ENCODE measurements at places on chromosomes 4 and X.

- no peak for DNase-seq
These were observed 45.6 kb upstream of the USP46 start for GRCh38 chr4:52704661-52705060.

- no peak for DNase-seq
These were observed 56.7 kb downstream of the STOX2 start for GRCh38 chr4:183961795-183962194.

DNA sequence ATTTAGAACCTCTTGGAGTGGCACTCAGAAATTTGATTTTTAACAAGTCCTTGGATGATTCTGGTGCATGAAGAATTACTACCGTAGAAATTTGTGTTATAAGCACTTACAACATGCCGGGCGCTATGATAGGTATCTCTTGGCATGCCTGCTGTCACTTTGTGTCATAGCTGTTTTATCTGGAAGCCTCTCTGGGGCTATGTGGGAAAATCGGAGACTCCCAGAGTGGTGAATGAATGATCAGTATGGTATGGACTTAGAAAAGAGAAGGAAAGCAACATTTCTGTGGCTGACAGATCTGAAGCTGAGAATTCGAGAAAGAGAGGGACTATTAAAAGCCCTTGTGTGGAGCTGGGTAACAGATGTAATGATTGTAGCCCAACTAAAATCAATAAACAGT, 177.4 kb upstream of the MAMLD1 start:
- DNase-seq: no peak

- DNase-seq: no peak
These were observed 54.4 kb downstream of the KLHL13 start for GRCh38 chrX:118062048-118062789.

- DNase-seq: no peak
These were observed 207.8 kb downstream of the ANTXR2 start for GRCh38 chr4:79865201-79865597.

- no peak for DNase-seq
These were observed 66.4 kb upstream of the C4orf54 start for GRCh38 chr4:99724067-99724466.

DNA sequence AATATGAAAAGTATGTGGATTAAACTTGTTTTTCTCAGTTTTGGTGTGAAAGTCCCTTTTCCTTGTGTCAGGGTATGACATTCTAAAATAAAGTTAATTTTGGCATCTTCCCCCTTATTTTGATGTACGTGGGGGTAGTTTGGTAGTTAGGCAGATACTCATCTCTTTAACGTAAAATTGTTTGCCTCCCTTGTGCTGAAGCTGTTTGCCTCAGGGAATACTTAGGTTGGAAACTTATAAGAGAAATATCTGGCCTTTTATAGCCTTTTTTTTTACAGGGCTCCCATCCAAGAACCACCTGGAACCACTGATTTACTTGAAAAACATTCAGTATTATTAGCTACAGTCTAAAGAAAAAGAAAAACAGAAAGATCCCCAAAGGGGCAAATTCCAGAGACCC, 85.5 kb downstream of the PHEX start:
- DNase-seq: no peak

DNA sequence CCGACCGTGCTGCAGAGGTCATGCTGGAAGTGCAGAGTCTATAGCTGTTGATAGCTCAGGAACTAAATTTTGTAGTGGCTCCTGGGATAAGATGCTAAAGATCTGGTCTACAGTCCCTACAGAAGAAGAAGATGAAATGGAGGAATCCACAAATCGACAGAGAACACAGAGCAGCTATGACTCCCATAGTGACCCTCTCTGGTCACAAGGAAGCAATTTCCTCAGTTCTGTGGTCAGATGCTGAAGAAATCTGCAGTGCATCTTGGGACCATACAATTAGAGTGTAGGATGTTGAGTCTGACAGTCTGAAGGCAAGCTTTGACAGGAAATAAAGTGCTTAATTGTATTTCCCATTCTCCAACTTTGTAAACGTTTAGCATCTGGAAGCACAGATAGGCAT, 8.8 kb downstream of the MANBA start:
- no peak for DNase-seq

GRCh38 chrX:46554942-46555341, 9.7 kb upstream of the ZNF674 start:
- DNase-seq: no peak

GRCh38 chr4:53847965-53848364, 216.4 kb downstream of the CHIC2 start:
- DNase-seq: peak; percentile 34

- no peak for DNase-seq
These were observed 49.3 kb downstream of the C4orf33 start for GRCh38 chr4:129145222-129145730.

DNA sequence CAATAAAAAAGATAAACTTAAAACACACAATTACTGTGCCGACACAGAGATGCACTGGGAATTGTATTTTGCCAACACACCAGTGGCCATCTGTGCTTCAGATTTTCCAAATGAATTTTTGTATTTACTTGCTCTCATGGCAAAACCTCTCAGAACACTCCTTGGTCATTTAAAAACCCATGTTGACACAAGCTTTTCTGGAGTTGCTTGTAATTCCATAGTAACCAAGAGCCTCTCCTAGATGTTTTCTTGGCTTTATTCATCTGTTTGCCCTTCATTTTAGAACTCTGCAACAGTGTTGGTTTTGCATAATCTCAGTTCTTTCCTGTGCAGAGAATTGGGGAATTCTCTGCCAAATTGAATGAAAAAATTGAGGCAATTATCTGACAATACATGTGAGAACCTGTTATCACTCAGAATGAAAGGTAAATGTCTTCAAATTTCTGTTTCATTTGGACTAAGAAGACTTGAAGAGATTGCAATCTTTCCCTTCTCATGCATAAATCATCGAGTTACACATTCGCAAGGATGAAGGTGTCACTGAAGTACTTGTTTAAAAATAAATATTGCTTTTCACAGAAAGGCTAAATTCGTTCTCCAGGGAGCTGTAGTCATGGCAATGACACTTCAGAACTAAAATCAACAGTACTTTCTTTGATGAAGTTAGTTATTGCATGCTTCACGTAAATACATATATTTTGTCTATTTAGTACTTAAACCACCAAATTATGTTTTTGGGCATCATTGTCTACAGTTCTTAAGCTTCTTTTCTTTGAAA, 301.8 kb upstream of the CTSO start:
- peak; percentile 7 for DNase-seq

DNA sequence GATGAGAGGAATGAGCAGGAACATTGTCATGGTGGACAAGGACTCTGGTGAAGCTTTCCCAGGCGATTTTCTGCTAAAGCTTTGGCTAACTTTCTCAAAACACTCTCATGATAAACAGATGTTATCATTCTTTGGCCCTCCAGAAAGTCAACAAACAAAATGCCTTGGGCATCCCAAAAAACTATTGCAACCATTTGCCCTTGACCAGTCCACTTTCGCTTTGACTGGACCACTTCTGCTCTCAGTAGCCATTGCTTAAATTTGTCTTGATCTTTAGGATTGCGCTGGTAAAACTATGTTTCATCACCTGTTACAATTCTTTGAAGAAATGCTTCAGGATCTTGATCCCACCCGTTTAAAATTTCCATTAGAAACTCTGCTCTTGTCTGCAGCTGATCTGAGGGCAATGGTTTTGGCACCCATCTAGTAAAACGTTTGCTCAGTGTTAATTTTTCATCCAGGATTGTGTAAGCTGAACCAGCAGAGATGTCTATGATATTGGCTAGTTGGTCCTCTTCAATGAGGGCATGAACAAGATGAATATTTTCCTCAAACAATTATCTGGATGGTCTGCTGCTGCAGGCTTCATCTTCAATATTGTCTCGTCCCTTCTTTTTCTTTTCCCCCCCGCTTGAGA, 14.8 kb downstream of the TBC1D1 start:
- DNase-seq: no peak

GRCh38 chr4:108171339-108172230, 2.9 kb upstream of the LEF1 start:
- DNase-seq: peak; percentile 70

GRCh38 chr4:101141230-101141629, 206.1 kb downstream of the PPP3CA start:
- no peak for DNase-seq

DNA sequence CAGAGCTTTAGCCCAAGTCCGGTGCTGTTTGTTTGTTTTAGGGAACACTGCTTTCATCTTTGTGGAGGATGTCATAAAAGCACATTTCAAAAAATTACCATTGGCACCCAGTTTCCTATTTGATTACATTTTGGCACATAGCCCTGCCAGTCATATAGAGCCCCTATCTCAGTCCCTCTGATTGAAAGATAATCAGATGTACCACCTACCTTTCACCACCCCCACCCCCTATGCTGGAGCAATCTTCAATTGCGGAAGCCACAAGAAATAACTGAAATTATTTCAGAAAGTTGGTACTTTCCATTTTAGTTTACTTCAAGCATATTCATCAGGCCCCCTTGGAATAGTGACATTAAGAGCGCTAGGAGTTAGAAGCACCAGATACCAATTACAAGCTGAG, 136.7 kb upstream of the RPL34 start:
- no peak for DNase-seq

DNA sequence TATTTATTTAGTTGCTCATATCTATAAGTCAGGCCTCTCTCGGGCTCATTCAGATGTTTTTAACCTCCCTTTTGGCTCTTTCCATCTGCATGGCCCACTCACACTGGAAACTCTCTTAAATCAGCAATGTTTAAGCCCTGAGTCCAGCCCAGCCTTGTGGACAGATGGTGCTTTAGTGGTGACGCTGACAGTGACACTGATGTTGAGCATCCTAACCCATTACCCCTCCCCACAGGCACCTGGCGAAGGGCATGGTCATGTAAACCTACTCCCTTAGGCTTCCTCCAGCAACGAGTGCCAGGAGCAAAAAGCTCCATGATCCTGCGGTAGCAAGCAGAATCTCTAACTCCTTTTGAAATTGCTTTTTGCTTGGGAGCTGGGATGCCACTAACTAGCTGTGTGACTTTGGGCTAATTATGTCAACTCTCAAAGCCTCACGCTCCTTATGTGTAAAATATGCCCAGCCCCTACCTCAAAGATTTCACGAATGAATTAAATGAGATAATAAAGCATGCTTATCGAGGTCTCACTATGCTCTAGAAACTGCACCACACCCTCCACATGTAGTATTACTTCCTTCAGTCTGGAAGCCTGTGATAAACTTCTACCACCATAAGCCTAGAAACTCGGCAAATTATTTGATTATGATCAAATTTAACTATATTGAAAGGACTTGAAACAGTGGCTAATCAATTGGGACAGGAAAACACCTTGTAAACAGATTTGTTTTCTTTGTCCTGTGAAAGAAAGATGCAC, 569.4 kb downstream of the BCOR start:
- no peak for DNase-seq

- peak; percentile 26 for DNase-seq
These were observed at the start of gene ARHGEF9 for GRCh38 chrX:63784902-63785707. ARHGEF9 (minus strand) TSS chrX:63785214; CDS start chrX:63785145, 69 bp downstream.

DNA sequence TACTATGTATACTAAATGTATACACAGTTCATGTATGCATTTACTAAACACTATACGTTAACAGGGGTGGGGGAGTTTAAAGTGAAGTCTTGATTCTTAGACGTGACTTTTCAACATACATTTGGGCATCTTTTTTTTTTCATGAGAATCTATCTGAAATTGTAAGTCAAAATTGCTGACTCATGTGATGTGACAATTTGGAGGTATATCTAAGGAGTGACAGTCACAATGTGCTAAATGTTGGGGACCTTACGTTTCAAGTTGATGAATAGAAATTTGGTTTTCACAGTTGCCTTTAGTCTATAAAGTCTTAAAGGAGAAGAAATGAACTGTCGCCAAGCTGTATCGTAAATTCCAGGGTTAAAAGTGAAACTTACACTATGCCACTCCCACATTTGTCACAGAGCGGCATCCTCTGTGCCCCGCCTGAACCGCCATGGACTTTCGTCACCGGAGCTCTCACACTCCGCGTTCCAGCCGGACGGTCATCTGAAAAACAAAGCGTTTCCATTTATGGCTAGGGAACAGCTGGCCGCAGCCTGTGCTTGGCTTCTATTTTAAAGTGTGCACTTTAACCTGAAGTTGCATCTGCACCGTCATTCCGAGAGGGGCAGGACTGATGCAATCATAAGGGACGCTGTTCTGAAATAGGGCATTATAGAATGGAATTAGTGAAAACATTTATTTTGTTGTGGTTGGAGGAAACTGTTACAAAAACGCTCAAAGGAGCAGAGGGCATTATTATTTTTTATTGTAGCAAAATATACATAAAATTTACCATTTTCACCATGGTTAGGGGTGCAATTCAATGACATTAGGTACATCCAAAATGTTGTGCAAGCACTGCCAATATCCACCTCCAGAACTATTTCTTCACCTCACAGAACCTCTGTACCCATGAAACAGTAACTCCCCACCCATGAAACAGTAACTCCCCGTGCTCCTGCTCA, 30.9 kb downstream of the PDLIM3 start:
- DNase-seq: peak; percentile 63

- DNase-seq: no peak
These were observed 18.9 kb upstream of the PCDH10 start for GRCh38 chr4:133130171-133130570.

- DNase-seq: no peak
These were observed 34.6 kb downstream of the HADH start for GRCh38 chr4:108024085-108024877.

DNA sequence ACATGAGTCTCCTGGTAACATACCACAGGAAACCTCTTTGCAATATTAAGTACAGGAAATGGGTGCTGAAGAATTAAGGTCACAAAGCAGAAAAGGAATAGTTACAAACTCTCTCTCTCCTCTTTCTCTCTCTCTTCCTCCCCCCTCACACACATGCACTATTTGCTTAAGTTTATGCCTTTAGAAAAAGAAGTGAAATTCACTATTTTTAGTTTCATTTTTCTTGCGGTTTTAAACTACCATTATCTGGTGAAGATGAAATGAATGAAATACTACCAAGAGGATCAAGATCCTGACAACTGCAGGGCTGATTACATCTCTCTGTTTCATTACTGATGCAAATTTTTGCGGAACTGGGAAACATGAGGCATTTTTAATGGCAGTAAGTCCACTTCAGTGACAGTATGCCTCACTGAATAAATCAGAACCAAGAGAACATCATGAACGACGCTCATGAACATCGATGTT, 64.3 kb upstream of the FTHL17 start:
- DNase-seq: no peak

GRCh38 chr4:52911684-52912294, 49.7 kb downstream of the RASL11B start:
- peak; percentile 84 for DNase-seq

- no peak for DNase-seq
These were observed 53.2 kb downstream of the MAML3 start for GRCh38 chr4:140100771-140101170.

GRCh38 chrX:12970691-12971202, 4.2 kb upstream of the TMSB4X start:
- DNase-seq: peak; percentile 84

GRCh38 chr4:7679406-7680040, 244.8 kb upstream of the PSAPL1 start:
- DNase-seq: no peak

- no peak for DNase-seq
These were observed 21.9 kb downstream of the REELD1 start for GRCh38 chr4:146236216-146236615.

- DNase-seq: no peak
These were observed 188.8 kb upstream of the BMP3 start for GRCh38 chr4:80841587-80842281.
